ENCODE measurements at places on chromosomes 1 and 21. TPM values are rescaled to one million over a fixed set of nuclear protein-coding genes. Genes with fewer than 3 reads are reported as not detected.

- DNase-seq = no peak
Measured at GRCh38 chr1:6365047-6365446, 28.5 kb downstream of the ACOT7 start.

GRCh38 chr21:41873005-41873404 is 6.1 kb downstream of the PRDM15 start:
- DNase-seq = no peak

DNA sequence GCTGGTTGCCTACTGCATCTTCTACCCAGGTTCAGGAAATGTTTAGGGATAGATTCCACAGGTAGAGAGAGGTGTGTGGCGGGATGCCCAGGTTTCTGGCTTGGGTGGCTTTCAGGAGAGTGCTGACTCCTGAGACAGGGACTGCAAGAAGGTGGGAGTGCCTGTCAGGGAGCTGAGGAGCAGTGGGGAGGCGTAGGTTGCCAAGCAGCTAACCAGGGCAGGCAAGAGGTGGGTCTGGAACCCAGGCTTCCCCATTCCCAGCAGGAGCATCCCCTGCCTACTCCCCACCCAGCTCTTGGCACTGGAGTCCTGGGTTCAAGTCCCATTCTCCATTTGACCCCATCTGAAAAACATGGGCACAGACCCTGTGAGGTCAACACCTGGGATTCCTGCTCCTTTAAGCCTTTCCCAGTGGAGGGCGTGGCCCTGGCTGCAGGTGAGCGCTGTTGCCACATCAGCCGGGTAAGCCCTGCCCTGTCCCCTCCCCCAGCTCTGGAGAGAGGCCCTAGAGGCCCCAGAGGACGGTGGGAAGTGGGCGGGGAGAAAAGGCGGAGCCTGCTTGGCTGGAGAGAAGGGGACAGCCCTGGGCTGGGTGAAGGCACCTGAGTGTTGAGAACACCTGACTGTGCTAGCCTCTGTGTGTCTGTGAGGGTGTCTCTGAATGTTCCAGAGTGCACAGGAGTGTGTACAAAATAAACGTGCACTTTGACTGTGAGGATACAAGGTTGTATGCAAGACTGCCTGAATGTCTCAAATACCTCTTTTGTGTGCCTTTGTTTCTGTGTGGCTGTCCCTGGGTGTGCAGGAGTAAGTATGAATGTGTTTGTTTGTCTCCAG is 14.0 kb upstream of the SYNC start:
- no peak for DNase-seq

- DNase-seq = no peak
Measured at GRCh38 chr1:243528459-243529121, 272.7 kb downstream of the SDCCAG8 start.

FAM167B gene
- under 0.01 TPM for total RNA-seq

TMEM52 gene
- 0.27 TPM for total RNA-seq

VHLL gene
- total RNA-seq = not detected

SYTL1 gene
- 108 TPM for total RNA-seq

GUCA2A gene
- total RNA-seq = not detected

TGFB2 gene
- total RNA-seq = under 0.01 TPM
